ENCODE measurements at places on chromosomes 4 and X. TPM values are rescaled to one million over a fixed set of nuclear protein-coding genes. Genes with fewer than 3 reads are reported as not detected.

The RRH gene
- 0.64 TPM for total RNA-seq

The HSFX2 gene
- total RNA-seq = 0.54 TPM

The PNMA6F gene
- total RNA-seq = 0.36 TPM

The FGD1 gene
- total RNA-seq = 10.3 TPM

The CCDC120 gene
- 4.3 TPM for total RNA-seq

The HTN1 gene
- total RNA-seq = not detected

The NLGN3 gene
- total RNA-seq = 21.4 TPM

The ACSL1 gene
- total RNA-seq = 36.6 TPM

The CCNB3 gene
- 0.82 TPM for total RNA-seq

The NR3C2 gene
- 10.1 TPM for total RNA-seq

The CXCL6 gene
- total RNA-seq = 1.00 TPM

The BST1 gene
- total RNA-seq = 1.2 TPM

The UGT2A1 gene
- not detected for total RNA-seq
